ENCODE measurements at places on chromosomes 12 and 14. TPM values are rescaled to one million over a fixed set of nuclear protein-coding genes. Genes with fewer than 3 reads are reported as not detected.

DNA sequence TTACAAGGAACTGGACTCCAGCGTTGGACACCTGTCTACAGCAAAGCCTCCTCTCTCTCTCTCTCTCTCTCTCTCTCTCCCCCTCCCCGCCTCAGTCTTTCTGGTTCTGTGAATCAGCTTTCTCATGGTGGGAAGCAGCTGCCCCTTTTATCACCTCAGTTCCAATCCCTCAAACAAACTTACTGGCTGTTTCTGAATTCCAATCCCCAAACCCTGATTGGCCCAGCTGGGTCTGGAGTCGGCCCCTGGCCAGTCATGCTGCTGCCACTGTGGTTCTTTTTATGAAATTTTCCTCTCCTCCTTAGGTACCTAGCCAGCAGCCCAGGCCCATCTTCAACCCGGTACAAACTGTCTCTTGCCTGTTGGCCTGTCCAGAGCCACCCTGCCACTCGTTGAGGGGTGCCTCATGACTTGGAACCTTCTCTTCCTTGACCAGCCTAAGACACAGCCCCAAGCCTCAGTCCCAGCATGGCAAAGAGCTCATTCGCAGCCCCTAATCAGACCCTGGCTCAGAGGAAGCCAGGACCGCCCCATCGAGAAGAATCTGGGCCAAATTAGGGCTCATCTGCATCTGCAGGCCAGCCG is 9.4 kb upstream of the MORN3 start:
- DNase-seq: no peak

- DNase-seq: no peak
These were observed 1241.4 kb upstream of the TMEM132C start for GRCh38 chr12:127025545-127025944.

DNA sequence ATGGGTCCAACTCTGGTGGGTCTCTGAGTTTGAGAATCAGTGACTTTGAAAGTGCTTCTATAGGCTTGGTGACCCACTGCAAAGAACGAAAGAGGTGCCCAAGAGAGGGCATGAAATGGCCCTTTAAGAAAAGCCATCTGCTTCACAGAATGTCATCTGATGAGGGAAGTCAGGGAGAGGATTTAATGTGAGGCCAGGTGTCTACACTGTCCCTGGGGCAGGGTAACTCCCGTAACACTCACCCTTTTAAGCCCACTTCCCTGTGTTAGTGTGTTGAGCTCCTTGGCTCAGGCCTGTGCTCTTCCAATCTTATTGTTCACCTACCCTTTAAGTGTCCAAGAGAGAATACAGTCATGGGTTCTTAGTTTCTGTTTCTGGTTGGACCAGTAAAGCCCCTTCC is 16.4 kb upstream of the SRSF5 start:
- no peak for DNase-seq

The RPL10L gene
- 182 TPM for polyA plus RNA-seq

The CMA1 gene
- 4.0 TPM for polyA plus RNA-seq

The GLS2 gene
- 2.2 TPM for polyA plus RNA-seq

The KLRF2 gene
- polyA plus RNA-seq: not detected

All from testis (tissue), 5 donors.